ENCODE measurements at places on chromosomes 5 and 9. TPM values are rescaled to one million over a fixed set of nuclear protein-coding genes. Genes with fewer than 3 reads are reported as not detected.
A peak's percentile ranks its signal among the peaks of the same experiment; 100 is the strongest.

DNA sequence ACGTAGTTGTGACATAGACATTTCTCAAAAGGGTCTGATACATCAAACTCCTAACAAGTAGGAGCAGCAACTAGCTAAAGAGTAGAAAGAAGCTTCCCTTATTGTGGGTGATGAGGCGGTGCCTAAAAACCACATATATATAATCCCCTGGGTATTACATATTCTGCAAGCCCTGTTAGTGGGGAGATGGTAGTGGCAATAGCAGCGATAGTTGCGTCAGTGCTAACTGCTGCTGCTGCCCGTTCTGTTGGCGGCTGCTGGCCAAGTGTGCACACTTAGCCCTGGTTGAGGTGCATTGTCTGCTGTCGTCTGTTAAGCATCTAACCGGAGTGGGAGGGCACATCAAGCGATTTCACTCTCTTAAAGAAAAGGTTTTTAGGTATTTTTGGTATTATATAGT lies 35.8 kb downstream of the VLDLR start:
- DNase-seq, result no peak

The GARNL3 gene
- 22.9 TPM for total RNA-seq

- DNase-seq, result no peak
These were observed 31.1 kb upstream of the IQGAP2 start for GRCh38 chr5:76371960-76372322.

- no peak for DNase-seq
These were observed 176.5 kb downstream of the HSPA4 start for GRCh38 chr5:133228316-133228715.

- no peak for DNase-seq
These were observed 24.3 kb downstream of the RGS7BP start for GRCh38 chr5:64530076-64530475.

- no peak for DNase-seq
These were observed 292.2 kb downstream of the ARHGAP26 start for GRCh38 chr5:143062379-143062778.

DNA sequence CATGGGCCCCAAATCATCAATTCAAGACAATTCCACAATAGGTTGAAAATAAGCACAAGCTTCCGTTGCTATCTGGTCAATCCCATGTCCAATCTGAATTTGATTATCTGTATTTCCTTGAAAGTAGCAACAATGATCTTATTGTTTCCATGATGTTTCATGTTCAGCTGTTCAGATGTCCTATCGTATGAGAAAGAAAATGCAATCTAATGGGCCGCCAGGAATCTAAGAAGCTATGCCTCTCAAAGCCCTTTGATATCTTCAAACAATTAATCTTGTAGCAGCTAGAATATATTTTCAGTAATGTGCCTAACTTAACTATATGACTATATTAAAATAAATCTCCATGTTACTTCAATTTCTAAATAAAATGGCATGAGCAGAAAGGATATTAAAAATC lies 32.1 kb upstream of the ALDOB start:
- DNase-seq, result no peak

DNA sequence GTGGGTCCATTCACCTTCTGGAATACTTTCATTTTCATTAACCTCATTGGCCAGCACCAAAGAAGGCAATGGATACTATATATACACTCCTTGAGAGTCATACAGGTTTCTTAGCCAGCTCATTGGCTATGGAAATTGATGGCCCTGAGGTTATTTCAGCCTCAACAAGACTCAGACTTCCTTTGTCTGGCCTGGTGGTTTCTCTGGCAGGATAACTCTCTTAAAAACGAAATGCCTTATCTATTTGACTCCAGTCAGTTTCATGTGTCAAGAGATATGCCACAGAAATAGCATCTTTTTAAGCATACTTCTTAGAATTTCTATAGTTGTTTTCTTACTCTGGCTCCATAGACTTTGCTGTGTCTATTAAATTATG lies 28.9 kb downstream of the CDH9 start:
- no peak for DNase-seq

The OTP gene
- total RNA-seq, result not detected

GRCh38 chr9:95101326-95101725 lies 216.2 kb downstream of the FANCC start:
- no peak for DNase-seq

- DNase-seq, result peak; percentile 77
These were observed at the start of gene ENTREP1 for GRCh38 chr9:69324549-69325401. ENTREP1 (plus strand) TSS chr9:69325215; CDS start chr9:69325310, 95 bp downstream.

DNA sequence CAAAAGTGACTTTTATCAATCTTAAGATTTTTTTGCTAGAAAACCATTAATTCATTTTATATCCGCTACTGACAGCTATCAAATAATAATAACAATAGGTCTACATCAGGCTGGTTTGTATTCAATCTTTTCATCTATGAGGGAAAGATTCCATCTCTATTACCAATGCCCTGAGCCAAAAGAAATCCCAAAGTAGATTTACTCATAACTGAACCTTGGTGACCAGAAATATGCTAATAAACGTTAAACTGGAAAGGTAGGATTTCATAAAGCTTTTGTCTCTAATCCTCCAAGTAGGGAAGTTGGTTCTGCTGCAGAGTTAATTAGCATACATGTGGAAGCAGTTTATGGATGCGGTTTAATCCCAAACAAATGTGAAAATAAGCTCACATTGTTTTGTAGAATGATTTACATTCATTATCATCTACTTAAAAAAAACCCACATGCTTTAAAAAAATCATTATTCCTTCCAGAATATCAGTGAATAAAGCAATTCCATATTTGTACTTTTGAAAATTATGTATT lies 715.5 kb downstream of the CETN3 start:
- DNase-seq, result no peak

DNA sequence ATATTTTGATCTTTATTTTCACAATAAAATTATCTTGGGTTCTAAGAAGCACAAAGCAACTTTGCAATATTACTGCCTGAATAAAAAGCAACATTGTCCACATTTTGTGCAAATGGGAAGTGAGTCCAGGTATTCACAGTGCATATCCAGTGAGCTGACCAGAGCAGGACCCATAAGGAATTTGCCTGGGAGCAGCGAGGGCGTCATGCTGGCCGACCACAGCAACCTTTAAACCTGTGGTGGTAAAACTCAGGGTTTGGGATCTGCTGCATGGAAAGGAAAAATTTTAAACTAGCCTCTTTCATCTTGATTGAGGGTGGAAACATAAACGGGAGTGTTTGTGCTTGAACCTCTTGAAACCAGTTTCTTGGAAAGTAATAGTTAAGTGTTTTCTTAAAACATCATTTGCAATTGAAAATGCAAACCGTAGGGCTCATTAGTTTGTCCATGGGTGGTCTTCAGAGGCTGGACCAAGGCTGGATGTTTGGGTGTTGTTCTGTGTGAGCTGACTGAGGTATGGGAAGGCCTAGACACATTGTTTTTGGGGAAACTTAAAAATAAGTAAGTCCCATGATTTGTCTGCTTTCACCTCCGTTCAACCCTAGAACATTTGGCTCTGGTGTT lies 85.0 kb upstream of the ANKH start:
- no peak for DNase-seq

DNA sequence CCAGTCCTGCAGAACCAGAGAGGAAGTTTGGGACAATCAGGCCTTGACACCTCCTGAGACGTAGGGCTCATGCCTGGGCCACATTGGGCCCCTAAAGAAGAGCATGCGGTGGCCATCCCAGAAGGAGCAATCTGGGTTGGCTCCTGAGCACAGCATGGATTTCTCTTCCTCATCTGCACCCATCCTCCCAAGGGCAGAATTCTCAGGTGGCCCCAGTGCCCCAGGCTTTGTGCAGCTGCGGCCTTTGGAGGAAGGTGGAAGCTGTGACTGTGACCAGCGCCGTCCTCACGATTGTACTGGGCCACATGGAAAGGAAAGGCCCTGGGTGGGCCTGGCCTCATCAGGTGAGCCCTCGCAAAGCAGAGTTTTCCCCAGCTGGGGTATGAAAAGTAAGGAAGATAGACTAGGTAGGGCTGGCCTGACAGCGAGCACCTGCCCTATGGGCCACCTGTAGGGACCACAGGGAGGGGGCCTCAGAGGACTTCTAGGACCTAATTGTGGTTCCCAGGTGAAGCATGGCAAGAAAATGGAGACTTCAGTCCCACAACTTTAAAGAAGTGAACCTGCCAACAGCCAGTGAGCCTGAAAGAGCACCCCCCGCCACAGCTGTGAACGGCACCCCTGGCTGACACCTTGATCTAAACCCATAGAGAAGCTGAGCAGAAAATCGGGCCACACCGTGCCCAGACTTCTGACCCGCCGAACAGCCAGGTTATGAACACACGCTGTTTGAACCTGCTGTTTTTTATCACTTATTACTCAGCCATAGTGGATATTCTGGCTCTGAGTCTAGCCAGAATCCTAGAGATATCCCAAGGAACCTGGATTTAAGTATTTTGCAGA lies 164.1 kb downstream of the IRX2 start:
- no peak for DNase-seq

DNA sequence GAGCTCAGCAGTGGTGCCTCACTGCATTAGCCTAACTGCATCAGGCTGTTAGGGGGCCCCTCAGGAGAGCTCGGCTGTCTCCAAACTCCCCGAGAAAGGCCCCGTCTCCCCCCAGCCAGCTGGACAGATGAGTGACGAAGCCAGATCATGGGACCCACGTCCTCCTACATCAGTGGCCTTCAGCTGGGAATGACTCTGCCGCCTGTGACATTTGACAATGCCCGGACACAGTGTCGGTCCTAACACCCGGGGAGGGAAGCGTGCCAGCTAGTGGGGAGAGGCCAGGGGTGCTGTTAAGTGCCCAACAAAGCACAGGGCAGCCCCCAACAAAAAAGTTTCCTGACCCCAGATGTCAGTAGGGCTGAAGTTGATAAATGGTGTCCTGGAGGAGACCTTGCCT lies 375.2 kb upstream of the IRX2 start:
- DNase-seq, result no peak

DNA sequence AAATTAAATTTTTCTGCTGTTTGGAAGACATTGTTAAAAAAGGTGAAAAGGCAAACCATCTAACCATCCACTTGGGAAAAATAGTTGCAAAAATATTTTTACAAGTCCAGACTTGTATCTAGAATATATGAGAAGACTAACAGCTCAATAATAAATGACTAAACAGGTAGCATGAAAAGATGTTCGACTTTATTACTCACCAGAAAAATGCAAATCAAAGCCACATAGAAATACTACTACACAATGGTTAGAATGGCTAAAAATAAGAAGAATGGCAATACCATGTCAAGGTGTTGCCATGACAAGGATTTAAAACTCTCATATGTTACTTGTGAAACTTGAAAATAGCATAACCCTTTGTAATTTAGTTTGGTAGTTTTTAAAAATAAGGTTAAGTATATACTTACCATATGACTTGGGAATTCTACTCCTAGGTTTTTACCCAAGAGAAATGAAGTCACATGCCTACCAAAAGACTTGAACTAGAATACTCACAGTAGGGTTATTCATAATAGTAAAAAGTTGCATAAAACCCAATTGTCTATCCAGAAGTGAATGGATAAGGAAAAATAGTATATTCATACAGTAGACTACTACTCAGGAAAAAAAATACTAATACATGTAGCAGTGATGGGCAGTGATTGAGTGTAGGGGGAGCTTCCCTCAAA lies 93.8 kb downstream of the VPS13A start:
- no peak for DNase-seq

- DNase-seq, result no peak
These were observed 27.3 kb downstream of the SLC31A2 start for GRCh38 chr9:113178087-113178486.

GRCh38 chr5:2866662-2867372 lies 115.3 kb upstream of the IRX2 start:
- DNase-seq, result no peak

DNA sequence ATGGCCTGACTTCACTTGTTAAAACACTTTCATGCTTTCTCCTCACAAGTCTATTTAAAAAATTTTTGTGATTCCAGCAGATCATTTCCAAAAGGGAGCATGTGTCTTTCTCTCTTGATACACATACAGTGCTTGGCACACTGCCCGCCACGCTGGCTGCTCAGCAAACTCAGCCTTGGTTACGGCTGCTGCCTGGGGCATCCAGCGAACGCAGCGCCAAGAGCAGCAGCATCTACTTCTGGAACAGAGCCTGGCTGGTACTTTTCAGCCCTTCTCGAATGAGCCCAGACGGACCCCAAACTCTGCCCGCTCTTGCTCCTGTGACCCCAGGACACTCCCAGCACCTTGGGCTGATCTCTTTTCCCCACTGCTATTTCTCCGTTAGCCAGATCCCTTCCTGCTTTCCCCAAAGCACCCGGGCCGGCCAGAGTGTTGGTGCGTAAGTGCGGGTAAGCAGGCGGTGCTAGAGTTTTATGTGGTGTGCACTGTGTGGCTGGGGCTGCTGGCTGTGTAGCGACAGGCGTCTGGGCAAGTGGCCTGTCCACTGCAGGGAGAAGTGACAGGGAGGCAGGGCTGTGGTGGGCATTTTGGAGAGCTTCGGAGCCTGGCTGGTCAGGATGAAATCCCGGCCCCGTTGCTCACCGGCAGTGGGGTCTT lies 73.2 kb downstream of the SH3PXD2B start:
- peak; percentile 75 for DNase-seq

- DNase-seq, result peak; percentile 90
These were observed 1.2 kb downstream of the FGF18 start for GRCh38 chr5:171420431-171421241.

DNA sequence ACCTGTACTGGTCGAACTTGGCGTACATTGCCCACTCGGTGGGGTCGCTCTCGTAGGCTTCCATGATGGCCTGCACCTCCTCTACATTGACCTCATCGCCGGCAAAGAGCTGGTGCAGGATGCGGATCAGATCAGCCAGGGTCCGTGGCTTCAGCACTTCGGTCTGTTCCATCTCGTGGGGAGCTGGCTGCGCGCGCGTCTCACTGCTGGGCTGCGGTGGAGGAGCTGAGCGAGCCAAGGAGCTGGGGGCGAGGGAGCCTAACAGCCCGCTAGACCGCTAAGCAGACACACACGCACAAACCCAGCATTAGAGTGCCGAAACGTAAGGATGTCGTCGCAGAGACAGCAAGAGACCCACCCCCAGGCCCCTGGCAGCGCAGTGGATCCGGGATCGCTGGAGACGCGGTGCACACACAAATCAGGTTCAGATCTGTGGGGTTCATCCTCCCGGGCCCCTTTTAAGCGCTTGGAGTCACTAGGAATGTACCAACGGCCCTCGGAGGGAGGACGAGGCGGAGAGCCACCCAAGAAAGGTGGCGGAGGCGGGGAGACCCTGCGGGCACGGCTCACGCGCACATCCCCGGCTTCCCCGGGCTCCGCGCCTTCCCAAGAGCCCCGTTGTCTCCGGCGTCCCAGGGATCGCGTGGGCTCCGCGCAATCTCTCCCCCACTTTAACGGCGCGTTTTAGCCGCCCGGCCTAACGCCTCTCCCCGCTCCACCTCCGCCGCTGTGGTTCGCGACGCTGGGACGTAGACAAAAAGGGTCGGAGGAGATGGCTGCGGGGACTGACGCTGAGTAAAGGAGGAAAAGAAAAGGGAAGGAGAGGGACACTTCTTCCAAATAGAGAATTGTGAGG lies at the start of gene CDO1:
Gene CDO1 (minus strand): TSS at position 434 of the 856 bp plus-strand sequence. CDS start 262 bp downstream, at position 172.
- DNase-seq, result peak; percentile 58

The PCDHB14 gene
- 1.9 TPM for total RNA-seq

The GPR107 gene
- total RNA-seq, result 23.3 TPM

GRCh38 chr9:84305497-84306131 lies 34.9 kb downstream of the SLC28A3 start:
- no peak for DNase-seq

DNA sequence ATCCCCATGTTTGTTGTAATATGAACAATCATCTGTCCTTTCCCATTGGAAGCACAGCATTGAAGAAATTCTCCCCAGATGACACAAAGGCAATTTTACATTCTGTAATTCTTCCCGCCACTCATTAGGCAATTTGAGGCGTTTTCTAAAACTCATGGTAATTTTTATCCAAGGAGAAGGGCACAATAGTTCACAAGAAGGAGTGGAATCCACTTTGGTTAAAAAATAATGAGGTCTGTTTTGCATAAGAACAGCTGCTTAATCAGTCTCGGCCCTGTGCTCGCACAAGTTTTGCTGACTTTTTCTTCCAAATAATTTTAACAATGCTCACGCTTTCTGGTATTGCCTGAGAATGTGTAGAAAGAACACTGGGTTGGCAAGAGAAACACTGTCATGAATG lies 94.0 kb downstream of the CAVIN4 start:
- no peak for DNase-seq
